ENCODE measurements at places on chromosomes 1 and 21. TPM values are rescaled to one million over a fixed set of nuclear protein-coding genes. Genes with fewer than 3 reads are reported as not detected.

GRCh38 chr1:75855734-75856133 lies 59.1 kb downstream of the MSH4 start:
- DNase-seq = no peak

GRCh38 chr1:56363007-56363770 lies 216.2 kb downstream of the PLPP3 start:
- no peak for DNase-seq

- no peak for DNase-seq
Observed at GRCh38 chr1:245650441-245650960, 495.7 kb downstream of the KIF26B start.

GRCh38 chr1:67850611-67851075 lies 17.4 kb upstream of the GNG12 start:
- no peak for DNase-seq

The PER3 gene
- total RNA-seq = 2.2 TPM

The DCDC2B gene
- total RNA-seq = under 0.01 TPM
